CD4-positive, alpha-beta T cell treated with Interleukin-10 for 1 hour (primary cell): ENCODE measurements at places on chromosomes 3 and 15.

DNA sequence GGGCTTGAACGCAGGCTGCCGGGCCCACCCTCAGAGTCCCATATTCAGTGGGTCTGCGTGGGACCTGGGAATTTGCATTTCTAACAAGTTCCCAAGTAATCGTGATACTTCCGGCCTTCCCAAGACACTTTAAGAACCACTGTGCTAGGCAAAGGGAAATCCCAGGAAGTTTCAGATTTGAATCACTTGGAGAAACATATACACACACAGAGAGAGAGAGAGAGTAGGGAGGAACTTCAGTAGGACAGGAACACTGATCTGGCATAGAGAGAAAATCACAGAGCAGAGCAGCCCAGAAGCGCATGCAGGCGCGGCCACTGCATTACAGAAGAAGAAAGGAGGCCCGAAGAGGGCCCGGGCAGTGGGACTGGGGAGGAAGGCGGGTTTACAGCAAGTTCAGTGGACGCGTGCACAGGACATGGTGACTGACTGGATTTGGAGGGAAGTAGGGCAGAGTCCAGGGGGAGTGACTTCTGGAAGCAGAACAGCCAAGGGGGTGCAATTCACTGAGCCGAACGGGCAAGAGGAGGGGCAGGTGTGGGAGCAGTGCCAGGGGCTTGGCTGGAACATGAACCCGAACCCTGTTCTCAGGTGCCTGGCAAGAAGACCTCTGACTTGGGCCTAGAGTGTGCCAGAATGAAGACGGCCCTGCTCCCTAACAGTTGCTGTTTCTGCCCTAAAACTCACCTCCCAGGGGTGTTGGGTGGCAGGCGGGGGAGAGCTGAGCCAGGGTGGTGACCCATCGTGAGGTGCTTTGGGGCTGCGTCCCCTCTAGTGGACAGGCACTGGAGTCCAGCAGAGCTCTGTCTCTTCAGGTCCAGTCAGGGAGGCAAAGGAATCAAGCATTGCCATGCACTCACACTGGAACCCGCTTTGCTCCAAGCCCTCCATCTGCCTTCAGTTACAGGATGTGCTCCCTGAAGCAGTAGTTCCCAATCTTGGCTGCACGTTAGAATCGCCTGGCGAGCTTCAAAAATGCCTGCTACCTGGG lies 101.3 kb upstream of the HES1 start:
- DNase-seq: no peak

- no peak for DNase-seq
These were observed 756.3 kb downstream of the NTRK3 start for GRCh38 chr15:87500240-87500639.

GRCh38 chr3:189233225-189233858 lies 61.6 kb downstream of the TPRG1 start:
- DNase-seq: peak; percentile 8

DNA sequence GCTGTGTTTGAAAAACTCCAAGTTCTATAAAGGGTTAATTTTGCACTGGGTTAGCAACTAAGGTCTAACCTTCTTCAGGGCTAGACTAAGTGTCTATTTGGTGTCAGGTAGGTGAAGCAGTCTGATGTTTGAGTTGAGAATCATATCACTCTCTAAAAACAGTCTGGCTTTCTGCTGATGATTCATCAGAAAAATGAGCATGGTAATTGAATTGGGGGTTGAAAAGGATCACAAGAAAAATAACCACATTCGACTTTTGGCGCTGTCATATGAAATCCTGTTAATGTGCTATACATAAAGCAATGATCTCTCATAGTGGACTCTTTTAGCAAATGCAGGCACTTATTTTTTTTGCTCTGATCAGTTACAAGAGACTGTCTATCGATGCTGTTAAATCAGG lies 242.2 kb upstream of the AZI2 start:
- no peak for DNase-seq

- no peak for DNase-seq
These were observed 479.4 kb upstream of the CBLB start for GRCh38 chr3:106348139-106348690.

- no peak for DNase-seq
These were observed 60.4 kb downstream of the CCNL1 start for GRCh38 chr3:157099326-157100095.

DNA sequence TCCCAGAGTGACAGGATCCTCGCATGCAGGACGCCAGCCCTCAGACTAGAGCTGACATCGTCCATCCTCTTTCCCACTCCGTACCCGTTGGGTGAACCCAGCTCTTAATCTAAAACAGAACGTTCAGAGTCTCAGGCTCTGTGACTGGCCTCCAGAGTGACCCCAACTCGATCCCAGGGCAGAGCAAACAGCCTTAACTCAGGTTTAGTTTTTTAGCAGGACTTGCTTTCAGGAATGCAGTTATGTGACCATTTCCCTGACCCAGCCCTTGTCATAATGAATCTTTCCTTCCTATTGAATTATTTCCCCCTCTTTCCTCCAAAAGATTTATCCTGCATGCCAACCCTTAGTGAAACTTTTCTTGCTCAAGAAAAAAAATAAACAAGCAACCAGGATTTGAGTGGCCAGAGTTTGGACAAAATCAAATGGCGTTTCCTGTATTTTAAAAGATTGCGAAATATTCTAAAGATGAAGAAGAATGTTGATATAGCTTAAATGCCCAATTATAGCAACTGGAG lies 47.8 kb upstream of the RARB start:
- DNase-seq: no peak

GRCh38 chr3:52333869-52334557 lies 17.9 kb downstream of the DNAH1 start:
- DNase-seq: no peak
